ENCODE measurements at places on chromosomes 13 and 19.

DNA sequence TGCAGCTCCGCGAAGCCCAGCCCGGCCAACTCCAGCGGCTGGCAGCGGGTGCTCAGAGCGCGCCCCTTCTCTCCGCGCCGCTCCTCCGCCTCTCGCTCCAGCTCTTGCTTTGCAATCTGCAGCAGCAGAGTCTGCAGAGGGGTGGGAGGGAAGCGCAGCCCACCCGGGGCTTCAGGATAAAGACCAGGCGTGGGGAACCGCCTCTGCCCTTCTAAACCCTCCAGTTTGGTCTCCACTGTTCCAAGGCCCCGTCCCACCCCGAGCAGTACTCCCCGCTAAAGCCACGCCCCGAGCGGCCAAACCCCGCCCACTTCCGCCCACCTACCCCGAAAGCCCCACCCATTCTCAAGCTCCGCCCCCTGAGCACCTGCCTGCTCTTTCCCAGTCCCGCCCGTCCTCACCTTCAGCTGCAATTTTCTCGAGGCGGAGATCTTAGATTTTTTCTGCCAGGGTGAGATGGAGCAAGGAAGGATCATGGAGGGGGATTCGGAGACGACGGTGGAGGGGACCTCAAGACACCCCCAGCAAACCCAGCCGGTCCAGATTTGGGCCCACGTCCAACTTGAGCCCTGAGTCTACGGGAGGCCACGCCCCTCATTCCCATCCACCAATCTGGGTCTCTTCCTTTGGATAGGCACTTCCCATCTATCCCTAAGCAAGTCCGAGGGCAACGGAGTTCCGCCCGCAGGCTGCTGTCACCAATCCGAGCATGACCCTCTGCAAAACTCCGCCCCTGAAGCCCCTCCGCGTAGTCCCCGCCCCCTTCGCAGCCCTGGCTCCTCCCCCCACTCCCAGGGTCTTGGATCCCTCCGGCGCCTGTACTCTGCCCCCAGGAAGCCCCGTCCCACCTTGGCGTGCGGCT is 1.1 kb downstream of the TNNI3 start:
- no peak for DNase-seq

GRCh38 chr13:21176982-21177284 is 475 bp downstream of the MRPL57 start:
- DNase-seq, result no peak

DNA sequence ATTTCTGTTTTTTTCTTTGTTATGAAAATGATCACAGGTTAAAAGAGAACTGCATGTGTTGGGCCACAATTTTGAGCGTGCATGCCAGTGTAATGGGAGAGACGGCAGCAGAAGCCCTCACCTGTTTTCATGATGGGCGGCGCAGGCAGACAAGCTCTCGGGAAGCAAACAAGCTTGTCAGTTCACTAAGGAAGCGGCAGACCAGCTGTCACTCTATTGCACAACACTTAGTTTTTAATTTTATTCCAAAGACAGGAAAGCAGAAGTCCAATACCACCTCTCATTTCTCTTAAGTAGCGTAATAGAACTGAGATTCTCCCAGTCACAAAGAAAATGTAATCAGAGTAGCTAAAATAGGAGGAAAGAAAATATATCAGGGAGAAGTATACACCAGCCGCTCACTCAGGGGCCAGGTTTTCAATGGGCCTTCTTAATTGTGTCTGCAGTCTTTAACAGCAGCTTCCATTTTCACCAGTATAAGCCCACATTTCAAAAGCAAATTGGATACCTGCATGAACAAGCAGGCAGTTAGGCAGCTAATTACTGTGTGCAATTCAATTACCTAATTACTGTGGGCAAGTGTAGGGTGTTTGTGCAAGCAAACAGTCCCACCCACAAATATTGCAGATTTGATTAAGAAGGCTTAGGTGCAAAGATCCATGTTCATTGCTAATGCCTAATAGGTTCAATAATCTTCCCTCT is 711.4 kb downstream of the DIAPH3 start:
- no peak for DNase-seq

- peak; percentile 25 for DNase-seq
Measured at GRCh38 chr13:50071379-50071778, 56.1 kb downstream of the KCNRG start.

DNA sequence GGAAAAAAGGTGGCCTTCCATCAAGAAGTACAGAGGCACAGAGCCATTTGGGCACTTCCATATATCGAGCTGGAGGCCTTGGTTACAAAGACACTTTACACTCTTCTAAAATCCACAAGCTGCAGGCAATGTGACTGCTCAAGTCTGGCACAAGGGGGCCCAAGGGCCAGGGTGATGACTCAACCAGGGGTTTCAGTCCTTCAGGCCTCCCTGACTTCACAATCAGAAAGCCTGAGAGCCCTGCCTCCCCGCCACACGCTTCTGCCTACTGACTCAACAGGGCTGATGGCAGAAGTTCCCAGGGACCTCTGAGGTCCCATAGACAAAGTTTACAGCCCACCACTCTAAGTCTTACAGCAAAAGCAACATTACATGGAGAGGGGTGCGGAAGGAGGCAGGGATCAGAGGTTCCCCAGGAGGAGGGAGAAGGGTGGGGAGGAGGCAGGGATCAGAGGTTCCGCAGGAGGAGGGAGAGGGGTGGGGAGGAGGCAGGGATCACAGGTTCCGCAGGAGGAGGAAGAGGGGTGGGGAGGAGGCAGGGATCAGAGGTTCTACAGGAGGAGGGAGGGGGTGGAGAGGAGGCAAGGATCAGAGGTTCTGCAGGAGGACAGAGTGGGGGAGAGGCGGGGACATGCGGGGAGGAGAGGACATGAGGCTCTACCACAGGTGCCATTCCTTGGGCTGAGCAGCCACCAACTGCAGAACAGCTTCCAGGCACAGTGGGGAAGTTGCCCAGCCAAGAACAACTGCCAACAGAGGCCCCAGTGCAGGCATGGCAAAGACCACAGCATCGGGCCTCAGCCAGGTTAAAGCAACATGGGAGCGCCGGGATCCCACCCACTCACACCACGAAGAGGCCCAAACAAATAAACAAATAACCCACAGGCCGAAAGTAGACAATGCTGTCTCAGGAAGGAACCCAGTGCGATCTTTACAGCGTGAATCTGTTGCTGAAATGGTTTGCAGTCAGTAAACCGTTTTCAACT is 52.0 kb downstream of the SLC7A1 start:
- peak; percentile 29 for DNase-seq

- DNase-seq, result no peak
Measured at GRCh38 chr19:33731881-33732280, 64.8 kb upstream of the KCTD15 start.

DNA sequence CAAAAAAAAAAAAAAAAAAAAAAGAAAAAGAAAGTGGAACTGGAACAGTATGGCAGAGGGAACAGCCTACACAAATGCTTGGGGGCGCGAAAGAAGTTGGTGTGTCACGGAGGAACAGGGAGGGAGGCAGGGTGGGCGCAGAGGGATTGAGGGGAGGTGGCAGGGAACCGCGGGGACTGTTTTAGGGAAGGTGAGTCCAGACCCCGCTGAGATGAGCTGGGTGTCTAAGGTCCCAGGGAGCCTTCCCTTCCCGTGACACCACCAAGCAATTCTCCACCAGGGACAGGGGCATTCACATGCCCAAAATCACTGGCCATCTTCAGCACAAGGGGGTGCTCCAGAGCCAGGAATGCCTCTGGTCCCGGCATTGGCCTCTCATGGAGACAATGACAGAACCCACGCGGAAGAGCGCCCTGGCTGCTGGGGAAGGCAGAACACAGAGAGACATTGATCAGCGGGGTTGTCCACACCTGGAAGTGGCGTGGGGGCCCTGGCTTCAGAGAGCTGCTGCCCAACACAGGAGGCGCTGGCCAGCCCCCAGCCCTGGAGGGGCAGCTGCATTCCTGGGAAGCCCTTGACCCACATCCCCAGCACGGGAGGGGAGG is 6.9 kb downstream of the PEAK3 start:
- peak; percentile 74 for DNase-seq

Data from MCF 10A (cell line).